ENCODE measurements at places on chromosomes 1 and 21.

- DNase-seq = no peak
Observed at GRCh38 chr1:248787430-248787829, 31.9 kb upstream of the LYPD8 start.

DNA sequence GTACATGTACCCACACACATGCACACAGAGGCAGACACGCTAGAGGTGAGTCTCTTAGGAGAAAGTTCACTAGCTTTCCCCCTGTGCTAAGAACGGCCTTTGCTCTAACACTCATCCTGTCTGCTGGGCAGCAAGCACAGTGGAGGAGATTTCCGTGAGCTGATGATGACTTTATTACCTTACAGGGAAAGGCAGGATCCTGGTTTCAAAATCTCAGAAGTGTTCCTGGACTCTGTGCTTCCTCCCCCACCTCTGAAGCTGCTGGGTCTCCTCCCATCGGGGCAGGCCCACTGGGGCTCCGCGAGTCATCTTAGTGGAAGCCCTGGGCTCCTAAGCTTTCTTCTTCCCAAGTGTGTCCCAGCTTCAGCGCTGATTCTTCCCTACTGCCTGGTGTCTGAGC, 2.7 kb downstream of the FAM3B start:
- no peak for DNase-seq

GRCh38 chr1:233662575-233663304, 48.8 kb downstream of the KCNK1 start:
- DNase-seq = peak; percentile 41

DNA sequence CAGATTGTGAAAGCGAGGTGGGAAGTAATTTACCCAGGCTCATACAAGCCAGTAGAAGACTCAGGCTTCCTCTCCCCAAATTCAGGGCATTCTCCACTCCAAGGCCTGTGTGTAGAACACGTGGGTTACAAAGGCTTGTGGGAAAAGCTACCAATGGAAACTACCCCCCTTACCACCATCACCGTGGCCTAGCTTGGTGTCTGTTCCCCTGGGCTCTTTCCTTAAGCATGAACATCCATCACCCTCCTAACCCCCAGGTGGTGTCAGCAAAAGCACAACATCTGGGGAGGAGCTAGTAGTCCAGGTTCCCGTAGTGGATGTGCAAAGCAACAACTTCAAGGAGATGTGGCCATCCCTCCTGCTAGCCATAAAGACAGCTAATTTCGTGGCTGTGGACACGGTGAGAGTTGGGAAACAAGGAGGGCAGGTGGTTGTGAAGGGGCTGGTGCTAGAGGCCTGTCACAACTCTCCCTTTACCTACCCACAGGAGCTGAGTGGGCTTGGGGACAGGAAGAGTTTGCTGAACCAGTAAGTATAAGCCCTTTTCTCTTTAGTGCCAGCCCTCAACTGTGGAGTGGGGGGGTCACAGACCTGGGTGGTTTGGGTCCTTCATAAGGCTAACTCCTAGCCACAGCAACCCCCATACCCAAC, 701 bp upstream of the MUTYH start:
- no peak for DNase-seq

DNA sequence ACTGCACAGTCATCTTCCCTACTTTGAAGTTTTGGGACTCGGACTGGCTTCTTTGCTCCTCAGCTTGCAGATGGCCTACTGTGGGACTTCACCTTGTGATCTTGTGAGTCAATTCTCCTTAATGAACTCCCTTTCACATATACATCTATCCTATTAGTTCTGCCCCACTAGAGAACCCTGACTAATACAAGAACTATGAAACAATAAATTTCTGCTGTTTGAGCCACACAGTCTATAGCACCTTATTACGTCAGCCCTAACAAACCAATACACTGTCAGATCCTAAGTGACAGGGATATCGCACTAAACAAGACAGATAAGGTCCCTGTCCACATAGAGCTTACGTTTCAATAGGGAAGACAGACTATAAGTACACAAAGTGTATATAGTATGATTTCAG, 120.1 kb downstream of the PLPP3 start:
- DNase-seq = no peak

- DNase-seq = no peak
Observed at GRCh38 chr1:42928859-42929258, 29.8 kb downstream of the SLC2A1 start.

GRCh38 chr21:46036696-46037330, 55.2 kb downstream of the COL6A1 start:
- DNase-seq = no peak

DNA sequence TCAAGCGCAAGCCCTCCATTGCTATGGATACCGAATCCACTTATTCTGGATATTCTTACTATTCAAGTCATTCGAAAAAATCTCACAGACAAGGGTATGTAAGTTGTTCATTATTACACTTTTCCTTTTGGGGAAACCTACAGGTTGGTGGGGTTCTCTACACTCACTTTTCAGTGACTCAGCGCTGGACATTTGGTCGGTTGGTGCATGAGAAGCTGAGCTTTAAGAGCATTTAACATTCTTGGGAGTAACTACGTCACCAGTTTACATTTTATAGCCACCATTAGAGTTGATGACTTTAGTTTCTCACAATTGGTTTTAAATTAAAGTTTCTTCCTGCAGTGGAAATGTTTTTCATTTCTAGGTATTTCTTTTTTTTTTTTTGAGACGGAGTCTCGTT, 9.6 kb downstream of the VANGL1 start:
- DNase-seq = no peak

- DNase-seq = peak; percentile 41
Observed at GRCh38 chr1:206469933-206470691, at the start of gene IKBKE. Gene IKBKE, plus strand, starts transcription at chr1:206470476. Its CDS starts 2,752 bp downstream, at chr1:206473228.

- DNase-seq = no peak
Observed at GRCh38 chr1:6822530-6823359, 37.5 kb downstream of the CAMTA1 start.

DNA sequence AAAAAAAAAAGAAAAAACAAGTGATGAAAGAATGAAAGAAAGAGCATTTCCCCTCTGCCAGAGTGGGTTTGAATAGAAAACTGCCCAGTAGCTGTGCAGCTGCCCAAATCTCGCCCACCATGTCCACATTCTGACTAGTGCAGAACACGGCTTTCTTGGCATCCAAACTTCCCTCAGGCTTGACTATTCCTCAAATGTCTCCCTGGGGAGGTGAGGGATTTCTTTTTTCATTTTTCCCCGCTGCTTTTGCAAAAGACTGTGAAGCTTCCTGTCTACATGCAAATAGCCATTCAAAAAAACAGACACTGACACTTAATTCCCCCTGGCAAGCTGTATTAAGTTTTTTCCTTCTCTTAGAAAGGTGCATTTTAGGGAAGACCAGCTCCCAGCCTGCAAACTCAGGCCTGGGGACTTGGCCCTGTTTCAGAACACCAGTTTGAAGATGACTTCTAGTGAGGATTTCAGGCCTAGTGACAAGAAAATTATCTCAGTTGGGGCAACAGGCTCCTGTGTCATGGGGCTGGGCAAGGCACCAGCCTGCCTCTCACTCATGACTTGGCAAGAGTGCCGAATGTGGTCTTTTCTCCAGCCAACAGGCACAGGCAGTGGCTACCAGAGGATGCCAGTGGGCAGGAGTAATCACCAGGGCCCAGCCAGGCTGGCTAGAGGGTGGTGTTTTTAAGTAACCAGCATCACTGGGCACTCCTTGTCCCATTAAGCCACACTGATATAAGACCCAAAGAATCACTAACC, 178.1 kb upstream of the NFIA start:
- DNase-seq = peak; percentile 11

DNA sequence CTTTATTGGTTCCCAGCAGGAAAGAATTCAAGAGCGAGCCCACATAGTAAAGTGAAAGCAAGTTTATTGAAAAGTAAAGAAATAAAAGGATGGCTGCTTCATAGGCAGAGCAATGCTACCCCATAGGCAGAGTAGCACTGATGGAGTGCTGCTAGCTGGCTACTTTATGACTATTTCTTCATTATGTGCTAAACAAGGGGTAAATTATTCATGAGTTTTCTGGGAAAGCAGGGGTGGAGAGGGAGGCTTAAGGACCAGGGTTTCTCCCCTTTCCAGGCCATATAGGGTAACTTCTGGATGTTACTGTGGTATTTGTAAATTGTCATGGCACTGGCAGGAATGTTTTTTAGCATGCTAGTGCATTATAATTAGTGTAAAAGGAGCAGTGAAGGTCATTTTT, 1271.4 kb downstream of the KCNT2 start:
- DNase-seq = no peak

DNA sequence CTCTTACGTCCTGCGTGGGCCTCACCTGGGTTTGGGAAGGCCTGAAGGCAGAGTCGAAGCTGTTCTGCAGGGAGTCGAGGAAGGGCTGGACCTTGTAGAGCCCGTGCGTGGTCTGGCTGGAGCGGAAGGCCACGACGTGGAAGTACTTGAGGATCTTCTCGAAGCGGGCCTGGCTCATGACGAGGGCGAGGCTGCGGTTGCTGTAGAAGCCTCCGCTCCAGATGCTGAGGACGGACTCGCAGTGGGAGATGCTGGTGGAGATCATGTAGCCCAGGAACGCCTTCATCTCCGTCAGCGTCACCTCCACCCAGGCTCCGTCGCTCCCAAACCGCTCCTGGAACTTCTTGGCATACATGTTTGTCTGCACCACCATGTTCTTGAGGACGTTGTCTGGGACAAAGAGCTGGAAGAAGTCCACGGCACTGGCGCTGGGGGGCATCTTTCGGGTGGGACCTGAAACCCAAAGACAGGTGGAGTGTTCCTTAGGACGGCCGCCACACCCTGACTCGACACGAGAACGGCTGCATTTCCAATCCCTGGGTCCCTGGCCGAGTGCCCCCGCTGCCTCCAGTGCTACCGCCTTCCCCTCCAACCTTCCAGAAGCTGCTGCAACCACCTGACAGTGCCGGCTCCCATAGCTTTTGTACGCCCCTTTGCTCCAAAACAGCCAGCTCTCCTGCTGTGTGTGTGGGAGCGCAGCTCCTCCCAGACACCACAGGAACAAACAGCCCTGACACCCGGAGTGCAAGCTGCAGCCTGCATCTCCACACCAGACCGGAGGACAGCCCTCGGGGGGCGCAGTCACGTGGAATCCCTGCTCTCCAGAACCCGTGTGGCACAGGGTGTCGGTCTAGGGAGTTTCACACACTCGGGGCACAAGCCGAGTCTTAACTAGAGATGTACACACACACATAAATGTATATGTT, 69.0 kb downstream of the PGBD5 start:
- no peak for DNase-seq

- no peak for DNase-seq
Observed at GRCh38 chr1:207648334-207649209, 3.6 kb downstream of the CR1L start.

GRCh38 chr1:96842215-96842614, 120.6 kb downstream of the PTBP2 start:
- no peak for DNase-seq

- DNase-seq = no peak
Observed at GRCh38 chr1:30572192-30572591, 151.2 kb downstream of the MATN1 start.

GRCh38 chr1:198929111-198929604, 290.3 kb downstream of the PTPRC start:
- no peak for DNase-seq

DNA sequence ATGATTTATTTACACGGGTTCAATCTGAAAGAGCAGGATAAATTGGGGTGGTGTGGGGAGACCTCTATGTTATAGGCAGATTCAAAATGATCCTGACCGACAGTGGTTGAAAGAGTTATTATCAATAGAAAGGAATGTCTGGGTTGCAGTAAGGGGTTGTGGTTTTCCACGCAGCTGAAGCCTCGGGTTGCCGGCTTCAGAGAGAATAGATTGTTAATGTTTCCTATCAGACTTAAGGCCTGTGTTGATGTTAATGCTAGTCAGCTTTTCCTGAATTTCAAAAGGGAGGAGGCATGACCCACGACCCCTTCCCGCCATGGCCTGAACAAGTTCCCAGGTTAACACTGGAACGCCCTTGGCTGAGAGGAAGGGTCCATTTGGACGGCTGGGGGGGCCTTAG, 2.2 kb upstream of the UBE2J2 start:
- no peak for DNase-seq

- DNase-seq = no peak
Observed at GRCh38 chr1:29409616-29410015, 173.3 kb downstream of the PTPRU start.

GRCh38 chr1:100627054-100627716, 89.2 kb downstream of the GPR88 start:
- DNase-seq = peak; percentile 53

DNA sequence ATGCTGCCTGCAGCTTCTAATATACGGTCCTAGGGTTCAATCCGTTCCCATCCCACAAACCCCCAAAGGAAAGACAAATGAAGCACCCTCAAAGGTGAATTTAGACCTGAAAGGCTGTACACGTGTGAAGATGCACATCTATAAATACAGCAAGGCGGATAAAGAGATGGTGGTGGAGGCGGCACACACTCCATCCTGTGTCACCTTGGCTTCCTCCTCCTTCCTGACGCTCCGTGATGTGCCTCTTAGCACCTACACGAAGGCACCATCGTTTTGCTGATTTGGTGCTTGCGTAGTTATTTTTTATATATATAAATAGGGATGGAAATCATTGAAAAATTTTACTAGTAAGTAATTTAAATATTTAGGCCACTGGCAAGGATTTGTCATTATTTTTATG, 359.4 kb downstream of the NPHP4 start:
- no peak for DNase-seq

- DNase-seq = no peak
Observed at GRCh38 chr21:44352253-44352860, 1.1 kb upstream of the TRPM2 start.

DNA sequence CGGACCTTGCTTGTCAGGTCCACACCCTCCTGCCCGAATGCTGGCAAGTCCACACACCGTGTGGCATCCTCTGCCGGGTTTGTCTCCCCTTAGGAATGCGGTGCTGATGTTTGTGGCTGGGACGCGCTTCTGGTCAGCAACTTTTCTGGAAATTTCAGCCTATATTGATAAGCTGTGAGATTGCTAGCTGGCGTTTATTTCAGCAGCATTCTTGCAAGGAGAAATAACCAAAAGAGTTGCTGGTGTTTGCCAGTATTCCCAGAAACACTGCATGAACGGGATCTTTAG, 601 bp downstream of the CEPT1 start:
- no peak for DNase-seq

GRCh38 chr1:184152434-184152898, 100.9 kb downstream of the TSEN15 start:
- DNase-seq = peak; percentile 56

DNA sequence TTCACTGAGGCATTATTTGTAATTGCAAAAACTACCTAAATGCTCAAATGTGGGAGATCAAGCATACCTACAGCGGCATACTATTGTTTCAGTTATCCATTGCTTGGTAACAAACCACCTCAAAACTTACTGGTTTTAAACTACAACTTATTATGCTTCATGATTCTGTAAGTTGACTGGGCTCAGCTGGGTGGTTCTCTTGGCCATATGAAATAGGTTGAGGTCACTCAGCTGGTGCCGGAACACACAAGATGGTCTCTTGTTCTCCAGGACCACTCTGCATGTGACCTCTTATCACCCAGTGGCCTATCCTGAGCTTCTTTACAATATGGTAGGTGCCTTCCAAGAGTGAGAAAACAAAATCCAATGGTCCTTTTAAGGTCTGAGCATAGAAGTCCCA, 195.4 kb upstream of the FGGY start:
- no peak for DNase-seq

- DNase-seq = no peak
Observed at GRCh38 chr1:46461017-46461808, 28.4 kb upstream of the DMBX1 start.

- no peak for DNase-seq
Observed at GRCh38 chr1:229226796-229227195, 44.1 kb upstream of the RAB4A start.

Measured in fibroblast of skin of left quadriceps (primary cell).